ENCODE measurements at places on chromosomes 16 and 17. TPM values are rescaled to one million over a fixed set of nuclear protein-coding genes. Genes with fewer than 3 reads are reported as not detected.

- no peak for DNase-seq
Observed at GRCh38 chr16:47965439-47965838, 190.4 kb downstream of the ABCC12 start.

DNA sequence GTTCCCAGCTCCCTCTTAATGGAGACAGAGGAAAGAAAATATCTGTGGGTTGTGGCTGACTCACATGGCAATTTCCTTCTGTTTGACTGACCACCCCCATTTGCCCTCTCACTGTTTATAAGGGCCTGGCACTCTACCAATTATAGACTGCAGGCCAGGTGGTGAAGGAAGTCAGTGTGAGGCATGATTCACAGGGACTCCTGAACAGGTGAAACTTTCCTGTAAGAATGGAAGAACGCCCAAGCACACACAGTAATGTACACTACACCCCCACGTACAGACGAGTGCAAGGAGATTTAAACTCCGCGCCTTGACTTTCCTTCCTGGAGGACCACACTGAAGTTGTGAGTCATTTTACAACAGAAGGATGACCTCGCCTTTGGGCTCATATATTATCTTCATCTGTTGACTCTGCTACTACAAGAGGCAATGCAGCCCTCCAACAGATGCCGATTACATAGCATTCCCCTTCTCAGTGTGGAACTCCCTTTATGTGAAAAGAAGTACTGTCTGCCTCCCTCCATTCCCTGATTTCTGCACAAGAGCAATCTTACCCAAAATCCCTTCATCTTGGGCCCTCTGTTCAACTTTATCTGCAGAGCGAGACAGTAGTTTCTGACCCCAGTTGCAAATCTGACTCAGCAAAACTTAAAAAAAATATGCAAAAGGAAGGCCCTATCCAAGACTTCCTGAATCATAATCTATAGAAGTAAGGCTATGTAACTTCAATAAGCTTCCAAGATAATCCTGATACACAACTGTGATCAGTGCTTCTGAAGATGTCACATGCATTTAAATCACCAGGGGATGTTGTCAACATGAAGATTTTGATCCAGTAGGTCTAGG lies 163.6 kb downstream of the SHISA6 start:
- no peak for DNase-seq

DNA sequence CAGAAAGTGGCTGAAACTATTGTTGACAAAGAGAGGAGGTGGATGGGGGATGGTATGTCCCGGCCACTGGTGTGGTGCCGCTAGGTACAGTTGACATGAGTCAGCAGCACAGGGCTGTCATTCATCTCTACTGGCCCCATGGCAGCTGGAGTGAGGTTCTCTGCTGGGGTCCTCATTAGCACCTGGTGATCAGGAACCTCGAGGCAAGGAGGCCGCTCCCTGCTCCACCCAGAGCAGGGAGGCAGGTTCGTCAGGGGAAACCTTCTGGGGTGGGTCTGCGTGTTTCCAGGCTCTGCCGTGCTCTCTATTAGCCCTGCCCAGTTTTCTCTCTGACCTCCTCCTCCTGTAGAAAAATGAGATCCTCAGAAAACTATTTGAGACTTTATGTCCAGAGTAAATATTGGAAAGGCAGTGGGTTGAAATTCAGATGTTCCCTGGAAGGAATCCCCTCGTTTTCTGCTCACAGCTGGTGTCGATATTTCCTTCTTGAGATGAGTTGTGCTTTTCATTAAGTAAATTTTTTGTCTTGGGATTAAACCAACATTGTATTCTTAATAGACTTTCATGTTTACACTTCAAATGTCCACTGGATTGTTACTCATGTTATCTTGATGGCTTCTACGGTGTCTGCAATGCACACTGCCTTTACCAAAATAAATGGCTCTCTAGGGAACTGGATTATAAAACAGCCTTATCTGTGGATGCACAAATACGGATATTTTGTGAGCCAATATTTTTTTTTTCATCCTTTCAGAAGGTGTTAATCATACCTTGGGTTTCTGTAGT lies 7.1 kb downstream of the NTN1 start:
- DNase-seq, result no peak

DNA sequence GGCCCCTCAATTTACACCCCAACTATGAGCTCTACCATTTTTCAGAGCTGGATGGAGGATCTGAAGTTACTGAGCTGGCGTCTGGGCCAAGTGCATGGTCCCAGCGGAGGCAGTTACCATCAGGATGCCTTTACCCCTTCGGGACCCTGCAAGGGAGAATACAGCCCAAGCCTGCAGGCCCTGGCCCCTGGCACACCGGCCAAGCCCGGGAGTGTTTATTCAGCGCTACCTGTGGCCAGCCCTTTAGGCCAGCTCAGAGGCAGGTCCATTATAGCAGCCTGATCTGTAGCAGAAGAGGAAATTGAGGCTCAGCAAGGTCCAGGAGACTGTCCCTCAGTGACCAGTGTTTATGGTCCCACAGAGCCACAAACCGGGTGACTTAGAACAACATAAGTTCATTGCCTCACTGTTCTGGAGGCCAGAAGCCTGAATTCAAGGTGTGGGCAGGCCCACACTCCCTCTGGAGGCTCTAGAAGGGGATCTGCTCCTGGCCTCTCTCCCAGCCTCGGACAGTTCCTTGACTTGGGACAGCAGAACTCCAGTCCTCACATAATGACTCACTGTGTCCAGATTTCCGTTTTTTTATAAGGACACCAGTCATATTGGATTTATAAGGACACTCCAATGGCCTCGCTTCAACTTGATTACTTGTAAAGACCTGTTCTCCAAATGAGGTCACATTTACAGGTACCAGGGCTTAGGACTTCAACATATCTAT lies 8.8 kb downstream of the SEC14L5 start:
- no peak for DNase-seq

DNA sequence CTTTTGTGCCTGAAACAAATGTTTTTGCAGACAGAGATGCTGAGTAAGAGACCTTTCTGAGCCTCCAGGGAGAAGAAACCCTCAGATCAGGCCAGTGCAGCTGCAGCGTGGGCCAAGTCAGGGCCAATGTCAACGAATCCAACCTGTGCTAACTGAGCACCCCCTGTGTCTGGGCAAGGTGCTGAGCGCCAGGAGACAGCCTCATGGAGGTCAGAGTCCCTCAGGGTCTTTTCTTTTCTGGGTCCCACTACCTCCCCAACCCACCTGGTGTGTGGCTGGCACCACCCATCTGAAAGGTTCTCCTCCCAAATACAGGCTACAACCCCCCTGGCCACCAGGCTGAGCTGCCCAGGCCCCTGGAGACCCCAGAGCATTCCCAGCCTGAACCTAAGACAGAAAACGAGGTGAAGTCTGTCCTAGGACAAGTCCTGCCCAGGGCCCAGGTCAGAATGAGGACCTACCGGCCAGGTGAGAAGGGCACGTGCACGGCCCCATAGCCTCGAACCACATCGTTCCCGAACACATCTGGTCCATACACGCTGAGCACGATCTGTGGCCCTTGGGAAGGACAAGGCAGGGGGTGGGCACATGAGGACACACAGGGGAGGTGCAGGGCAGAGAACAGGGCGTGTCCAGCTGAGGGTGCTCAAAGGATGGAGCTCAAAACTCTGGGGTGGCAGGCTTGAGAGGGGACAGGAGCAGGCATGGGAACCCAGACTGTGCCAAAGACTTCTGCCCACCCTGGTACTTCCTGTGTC lies 15.0 kb downstream of the B9D1 start:
- no peak for DNase-seq

DNA sequence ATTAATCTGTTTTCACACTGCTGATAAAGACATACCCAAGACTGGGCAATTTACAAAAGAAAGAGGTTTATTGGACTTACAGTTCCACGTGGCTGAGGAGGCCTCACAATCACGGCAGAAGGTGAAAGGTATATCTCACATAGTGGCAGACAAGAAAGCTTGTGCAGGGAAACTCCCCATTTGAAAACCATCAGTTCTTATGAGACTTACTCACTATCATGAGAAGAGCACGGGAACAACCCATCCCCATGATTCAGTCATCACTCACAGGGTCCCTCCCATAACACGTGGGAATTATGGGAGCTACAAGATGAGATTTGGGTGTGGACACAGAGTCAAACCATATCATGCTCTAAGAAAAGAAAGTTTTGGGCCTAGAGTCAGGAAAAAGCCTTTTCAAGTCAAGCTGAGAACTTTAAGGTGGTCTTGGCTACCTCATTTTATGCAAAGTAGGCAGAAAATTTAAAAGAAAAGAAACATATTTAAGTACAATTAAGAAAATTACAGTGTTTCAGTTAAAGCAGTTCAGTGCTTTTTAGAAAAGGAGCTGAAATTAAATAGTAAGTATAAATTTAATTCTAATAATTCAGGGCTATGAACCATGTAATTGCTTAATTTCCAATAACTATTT lies 24.9 kb upstream of the CRYM start:
- no peak for DNase-seq

DNA sequence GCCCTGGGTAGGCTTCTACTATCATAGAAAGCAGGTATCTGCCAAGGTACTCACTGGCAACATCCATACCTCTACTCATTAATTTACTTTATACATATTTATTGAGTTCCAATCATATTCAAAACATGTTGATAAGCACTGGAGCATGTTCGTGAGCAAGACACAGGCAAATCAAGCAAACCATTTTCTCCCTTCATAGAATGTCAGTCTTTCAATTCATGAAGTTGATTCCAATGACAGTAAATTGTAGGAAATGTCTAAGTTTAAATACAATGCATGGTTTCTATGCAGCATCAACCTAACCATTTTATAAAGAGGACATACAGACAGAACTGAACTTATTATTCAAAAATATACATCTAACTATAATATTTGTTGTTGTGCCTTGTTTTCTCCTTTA lies 978.6 kb downstream of the CDH8 start:
- no peak for DNase-seq

- peak; percentile 86 for DNase-seq
Observed at GRCh38 chr17:49227436-49228261, 2.9 kb downstream of the PHOSPHO1 start.

DNA sequence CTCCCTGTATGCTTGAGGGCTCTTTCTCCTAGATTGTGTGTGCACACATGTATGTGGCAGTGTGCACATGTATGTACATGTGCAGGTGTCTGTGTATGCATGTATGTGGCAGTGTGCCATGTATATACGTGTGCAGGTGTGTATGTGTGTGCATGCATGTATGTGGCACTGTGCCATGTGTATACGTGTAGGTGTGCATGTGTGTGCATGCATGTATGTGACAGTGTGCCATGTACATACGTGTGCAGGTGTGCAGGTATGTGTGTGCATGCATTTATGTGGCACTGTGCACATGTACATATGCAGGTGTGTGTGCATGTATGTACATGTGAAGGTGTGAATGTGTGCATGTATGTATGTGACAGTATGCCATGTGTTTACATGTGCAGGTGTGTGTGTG lies 43.9 kb upstream of the BHLHA9 start:
- DNase-seq, result no peak

DNA sequence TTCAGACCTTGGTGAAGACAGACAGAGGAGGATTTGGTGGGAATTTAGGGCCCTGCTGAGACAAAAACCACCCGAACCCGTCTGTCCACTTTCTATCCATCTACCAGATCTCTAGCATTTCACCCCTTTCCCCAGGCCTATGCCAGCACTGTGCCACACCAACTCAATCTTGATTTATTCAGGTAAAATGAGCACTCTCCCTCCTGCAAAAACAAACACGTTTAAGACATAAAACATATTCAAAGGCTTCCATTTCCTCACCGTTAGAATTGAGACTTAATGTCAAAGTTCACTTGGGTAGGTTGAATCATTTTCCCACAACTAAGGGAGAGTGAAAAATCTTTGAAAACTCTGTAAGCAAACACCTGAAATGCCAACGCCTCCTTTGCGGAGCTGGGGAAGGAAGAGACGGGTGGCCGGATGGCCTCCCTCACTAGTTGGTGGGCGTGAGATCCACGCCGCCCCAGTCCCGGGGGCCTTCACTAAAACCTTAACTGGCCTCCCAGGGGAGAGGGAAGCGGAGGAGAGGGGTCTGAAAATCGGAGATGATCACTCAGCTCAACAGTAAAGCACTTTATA lies 862 bp downstream of the DCAKD start:
- DNase-seq, result peak; percentile 63

GRCh38 chr17:1323336-1323735 lies 43.9 kb downstream of the TRARG1 start:
- no peak for DNase-seq

- no peak for DNase-seq
Observed at GRCh38 chr16:57503366-57503765, 17.1 kb upstream of the DOK4 start.

DNA sequence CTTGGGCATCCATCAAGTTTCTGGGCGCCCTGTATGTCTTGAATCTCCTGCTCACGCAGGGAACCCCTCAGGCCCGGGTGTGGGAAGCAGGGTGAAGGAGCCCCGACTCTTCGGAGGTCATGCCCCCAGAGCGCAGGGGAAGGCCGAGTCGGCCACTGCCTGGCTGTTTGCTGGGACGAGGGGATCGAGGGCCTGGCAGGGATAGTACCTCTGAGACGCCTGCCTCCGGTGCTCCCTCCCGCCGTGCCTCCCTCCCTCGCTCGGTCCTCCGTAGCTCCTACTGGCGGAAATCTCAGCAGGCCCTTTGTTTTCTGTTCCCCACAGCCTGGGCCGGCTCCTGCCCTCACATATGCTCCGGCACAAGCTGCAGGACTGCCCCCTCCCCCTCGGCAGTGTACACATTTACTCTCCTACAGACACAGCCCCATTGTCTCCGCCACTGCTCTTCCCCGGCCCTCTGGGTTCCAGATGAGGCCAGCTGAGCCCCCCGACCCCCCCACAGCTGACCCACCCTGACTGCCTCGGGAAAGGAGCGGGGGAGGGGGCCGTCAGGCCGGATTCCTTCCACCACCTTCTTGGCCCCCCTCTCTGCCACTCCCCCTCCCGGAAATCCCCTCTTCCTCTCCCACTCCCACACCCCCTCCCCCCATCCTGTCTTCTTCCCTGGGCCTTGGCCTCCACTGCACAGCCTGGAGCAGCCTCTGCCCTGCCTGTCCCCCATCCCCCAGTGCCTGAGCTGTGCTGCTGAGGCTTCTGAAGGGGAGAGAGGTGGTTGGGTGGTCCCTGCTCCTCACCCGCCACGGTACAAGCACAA lies 1.4 kb downstream of the TRAF4 start:
- DNase-seq, result peak; percentile 62

The WNT9B gene
- total RNA-seq, result not detected

The TIGD7 gene
- total RNA-seq, result 4.8 TPM

The CACNA1G gene
- total RNA-seq, result not detected

The LGALS9B gene
- total RNA-seq, result 0.73 TPM

The KRT9 gene
- not detected for total RNA-seq

The TBC1D3K gene
- total RNA-seq, result not detected

The ARHGDIG gene
- total RNA-seq, result not detected

All from activated CD8-positive, alpha-beta memory T cell treated with anti-CD3 and anti-CD28 coated beads, Interleukin-2, amount 10 ng/mL, durations not matched to agents 7 days and 5 days (primary cell).